ENCODE measurements at places on chromosomes 5 and 9.

DNA sequence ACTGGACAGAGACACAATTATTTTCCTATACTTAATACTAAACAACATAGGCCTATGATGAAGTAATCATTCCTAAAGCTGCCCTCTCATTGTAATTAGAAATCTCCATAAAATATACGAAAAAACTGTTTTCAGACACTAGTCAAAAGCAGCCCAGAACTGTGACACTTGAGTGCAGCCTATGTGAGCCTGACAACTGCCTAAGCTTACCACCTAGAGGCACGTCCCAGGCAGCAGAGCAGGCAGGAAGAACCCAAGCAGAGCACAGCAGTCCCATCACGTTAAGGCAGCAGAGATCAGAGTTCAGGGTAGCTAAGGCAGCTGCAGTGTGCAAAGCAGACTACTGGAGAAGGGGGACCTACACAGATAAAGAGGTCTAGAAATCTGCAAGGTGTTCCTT lies 46.4 kb downstream of the GOLPH3 start:
- DNase-seq = no peak

DNA sequence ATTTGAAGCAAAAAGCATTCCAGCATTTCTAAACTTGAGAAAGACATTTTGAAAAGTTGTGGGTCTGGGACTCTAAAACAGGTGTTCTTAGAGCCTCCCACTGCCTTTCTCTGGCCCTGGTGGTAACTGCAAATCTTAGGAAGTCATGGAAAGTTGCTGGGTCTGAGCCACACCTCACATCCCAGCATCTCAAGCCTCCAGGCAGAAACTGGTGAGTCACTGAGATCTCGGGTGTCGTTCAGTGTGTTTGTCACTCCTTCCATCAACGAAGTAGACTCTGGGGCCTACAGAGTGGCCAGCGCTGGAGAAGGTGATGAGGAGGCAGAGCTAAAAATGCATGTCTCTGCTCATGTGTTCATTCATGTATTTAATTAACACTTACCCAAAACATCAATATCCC lies 59.6 kb upstream of the C5orf58 start:
- DNase-seq = no peak

GRCh38 chr9:100303747-100304146 lies 49.0 kb downstream of the TEX10 start:
- no peak for DNase-seq

GRCh38 chr9:93899609-93900435 lies 55.3 kb downstream of the BARX1 start:
- no peak for DNase-seq

GRCh38 chr5:148202531-148203203 lies at the start of gene SPINK6:
Gene SPINK6, plus strand, starts transcription at chr5:148203042. Its CDS starts 55 bp downstream, at chr5:148203097.
- DNase-seq = no peak

DNA sequence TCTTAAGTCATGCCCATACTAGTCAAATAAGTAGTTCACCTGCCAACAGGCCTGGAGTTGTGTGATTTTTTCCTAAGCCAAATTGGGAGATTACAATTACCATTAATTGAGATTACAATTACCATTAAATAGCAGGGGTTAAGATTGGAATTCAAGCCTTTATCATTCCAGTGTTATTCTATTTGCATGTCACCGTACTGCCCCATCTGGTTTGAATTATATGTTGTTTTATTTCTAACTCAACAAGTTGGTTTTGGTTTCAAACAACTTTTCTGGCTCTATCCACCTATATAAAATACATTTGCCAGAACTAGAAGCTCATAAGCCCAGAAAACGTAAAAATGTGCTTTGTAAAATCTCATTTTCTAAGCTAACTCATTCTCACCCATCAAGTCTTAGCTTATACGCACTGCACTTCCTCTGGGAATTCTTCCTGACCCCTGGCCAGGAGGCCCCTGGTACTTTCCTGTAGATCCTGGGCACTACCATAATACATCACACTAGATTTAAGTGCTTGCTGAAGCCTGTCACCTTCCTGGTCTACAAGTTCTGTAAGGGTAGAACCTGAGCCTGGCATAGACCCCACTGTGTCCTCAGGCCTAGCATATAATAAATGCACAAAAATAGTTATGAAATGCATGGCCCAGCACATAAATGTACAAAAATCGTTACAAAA lies 242.0 kb upstream of the TRPM3 start:
- DNase-seq = no peak

DNA sequence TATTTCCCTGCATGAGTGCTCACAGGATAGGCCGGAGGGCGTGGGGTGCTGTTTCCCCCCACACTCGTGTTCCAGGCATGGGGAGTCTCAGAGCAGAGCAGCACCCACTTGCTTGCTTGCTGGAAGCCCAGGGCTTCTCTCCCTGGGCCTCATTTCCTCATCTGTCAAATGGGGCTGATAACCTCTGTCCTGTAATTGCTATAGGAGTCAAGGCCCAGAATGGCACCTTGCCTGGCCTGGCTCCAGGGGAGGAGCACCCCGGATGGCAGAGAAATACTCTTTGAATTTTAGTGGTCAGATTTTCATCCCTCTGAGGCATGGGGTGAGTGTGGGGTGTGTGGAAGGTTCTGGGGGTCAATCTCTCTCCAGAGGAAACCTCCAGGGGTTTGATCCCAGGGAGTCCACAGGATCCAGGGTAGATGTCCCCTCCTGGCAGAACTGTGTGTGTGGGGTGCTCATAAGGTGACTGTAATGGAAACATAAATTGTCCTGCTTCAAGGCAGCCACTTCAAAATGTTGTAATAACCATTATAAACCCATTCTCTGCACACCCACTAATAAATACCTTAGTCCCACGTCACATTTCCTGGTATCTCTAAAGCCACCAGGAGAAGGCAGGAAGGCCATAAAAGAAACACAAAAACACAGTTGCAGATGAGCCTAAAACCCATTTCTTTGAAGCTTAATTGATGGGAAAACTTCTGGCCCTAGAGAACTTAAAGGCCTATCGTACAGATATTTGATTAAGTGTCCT lies 272.2 kb downstream of the FSTL4 start:
- DNase-seq = no peak

- no peak for DNase-seq
Measured at GRCh38 chr5:91378752-91379211, 4.3 kb downstream of the ARRDC3 start.

DNA sequence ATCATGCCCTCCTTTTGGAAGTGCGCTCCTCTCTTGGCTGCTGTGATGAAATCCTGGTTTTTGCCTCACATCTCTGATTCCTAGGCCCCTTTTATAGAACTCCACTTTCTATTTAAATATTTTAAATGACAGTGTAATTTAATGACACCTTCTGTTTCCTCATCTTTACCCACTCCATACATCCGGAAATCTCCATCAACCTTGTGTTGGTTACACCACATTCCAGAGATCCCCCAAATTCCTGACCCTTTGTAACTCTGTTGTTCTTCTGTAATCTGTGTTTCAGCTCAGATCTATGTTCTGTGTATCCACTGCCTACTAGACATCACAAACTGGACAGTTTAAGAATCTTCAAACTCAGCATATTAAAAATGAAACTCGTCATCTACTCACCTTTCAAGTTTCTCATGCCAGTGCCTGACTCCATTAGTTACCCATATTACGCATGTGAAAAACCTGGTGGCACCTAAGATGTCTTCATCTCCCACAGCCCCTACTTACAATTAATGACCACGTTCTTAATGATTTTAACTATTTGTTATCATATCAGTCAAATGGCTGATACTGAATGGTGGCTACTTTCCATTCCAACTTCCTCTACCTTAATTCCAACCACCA lies 25.1 kb downstream of the PARP8 start:
- no peak for DNase-seq
